ENCODE measurements at places on chromosomes 11 and 22.

GRCh38 chr11:28342716-28343115 is 234.5 kb downstream of the METTL15 start:
- no peak for DNase-seq

DNA sequence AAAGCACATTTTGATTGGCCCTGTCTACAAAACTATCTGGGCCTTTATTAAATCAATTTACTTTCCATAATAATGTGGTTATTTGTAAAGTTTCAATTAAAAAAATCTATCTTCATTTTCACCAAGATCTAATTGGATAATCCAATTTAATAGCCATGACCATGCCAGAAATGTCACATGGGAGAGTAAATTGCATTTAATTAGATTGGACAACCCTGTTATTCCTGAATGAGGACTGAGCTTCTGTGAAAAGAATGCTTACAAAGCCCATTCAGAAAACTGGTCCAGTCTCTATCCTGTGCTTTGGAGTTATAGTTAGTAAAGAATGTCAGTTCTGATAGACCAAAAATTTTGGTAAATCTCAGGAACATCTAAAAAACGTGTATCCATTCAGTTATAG is 541.9 kb upstream of the ANO5 start:
- no peak for DNase-seq

DNA sequence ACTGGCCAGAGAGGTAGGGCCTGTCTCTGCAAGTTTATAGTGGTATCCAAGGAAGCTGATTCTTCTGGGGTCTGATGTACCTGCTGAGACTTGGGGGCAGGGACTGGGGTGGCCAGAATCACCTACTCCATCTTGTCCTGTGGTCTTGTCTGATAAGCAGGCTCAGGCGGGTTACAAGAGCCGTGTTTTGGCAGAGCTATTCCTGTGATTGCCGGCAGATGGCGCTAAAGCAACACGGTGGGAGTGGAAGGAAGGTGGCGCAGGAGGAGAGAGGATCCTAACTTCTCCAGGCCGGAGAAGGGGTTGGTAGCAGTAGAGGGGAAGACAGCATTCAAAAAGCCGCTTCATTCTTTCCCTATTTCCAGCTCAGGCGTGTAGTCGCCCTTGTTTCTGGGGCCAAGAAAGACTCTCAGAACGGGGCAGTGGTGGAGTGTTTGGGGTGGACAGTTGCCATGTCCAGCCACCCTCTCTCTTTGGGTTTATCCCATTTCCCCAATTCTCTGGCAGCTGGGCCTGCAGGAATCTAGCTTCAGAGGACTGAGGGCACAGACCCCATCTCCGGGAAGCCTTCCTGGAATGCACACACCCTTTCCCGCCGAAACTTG is 15.1 kb downstream of the CHRM1 start:
- peak; percentile 71 for DNase-seq

DNA sequence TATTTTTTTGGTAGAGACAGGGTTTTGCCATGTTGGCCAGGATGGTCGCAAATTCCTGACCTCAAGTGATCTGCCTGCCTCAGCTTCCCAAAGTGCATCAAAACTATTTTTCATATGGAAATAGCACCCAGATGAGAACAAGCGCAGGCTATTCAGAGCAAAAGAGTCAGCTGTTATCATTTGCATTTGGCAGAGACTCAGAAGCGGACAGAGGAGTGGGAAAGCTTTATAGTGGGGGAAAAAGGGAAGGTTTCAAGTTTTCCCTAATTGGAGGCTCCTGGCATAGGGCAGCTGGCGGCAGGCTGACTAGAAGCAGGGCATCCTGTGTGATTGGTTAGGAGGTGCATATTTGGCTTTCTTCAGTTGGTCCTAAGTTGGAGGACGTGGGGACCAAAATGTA is 20.2 kb downstream of the ATG13 start:
- no peak for DNase-seq

DNA sequence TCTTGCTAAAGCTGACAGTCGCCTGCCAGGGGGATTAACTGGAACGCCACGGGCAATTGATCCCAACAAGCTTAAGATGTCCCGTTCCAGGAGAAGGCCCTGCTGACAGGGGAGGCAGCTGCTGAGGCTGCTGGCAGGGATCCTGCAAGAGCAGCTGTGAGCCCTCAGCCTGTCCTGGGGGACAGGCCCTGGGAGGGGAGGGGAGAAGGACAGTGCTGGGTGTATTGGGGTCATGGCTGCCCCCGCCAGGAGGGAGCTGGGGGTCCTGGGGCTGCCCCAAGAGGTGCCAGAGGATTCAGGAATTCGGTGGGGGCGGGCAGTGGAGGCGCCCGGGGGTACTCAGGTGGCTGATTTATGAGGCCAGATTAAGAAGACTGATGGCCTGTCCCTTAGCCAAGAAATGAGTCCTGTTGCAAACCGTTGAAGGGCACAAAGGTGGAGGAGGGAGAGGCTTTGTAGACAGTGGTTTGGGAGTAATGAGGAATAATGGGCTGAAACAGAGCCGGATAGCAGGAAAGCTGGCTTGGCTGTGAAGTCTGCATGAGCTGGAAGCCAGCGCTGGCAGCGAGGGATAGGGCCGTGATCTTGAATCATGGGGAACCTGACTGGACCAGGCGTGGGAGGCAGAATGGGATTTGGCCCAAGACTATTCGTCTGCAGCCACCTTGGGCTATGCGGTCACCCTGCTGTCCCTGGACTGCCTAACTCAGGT is 133.5 kb downstream of the CACNA1I start:
- no peak for DNase-seq

DNA sequence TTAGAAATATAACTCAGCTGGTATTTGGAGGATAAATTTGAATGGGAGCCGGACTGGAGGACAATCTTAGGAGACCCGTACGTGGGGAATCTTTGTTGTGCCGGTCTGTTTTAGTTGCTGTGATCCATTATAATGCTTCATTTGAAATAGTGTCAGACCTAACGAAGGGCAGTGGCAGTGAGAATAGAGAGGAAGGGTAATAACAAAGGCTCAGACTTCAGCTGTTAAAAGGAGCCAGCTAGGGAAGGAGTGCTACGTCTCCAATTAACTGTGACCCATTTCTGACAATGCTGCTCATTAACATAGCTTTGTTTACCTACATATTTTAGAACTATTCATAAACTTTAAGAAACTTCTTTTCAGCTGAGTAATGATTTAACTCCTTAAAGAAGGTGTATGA is 246.9 kb downstream of the OPCML start:
- no peak for DNase-seq

- no peak for DNase-seq
Observed at GRCh38 chr11:114057147-114057546, 2.4 kb upstream of the ZBTB16 start.

GRCh38 chr11:27309046-27309445 is 54.0 kb downstream of the CCDC34 start:
- DNase-seq: no peak

GRCh38 chr11:12430954-12431595 is 53.7 kb downstream of the PARVA start:
- DNase-seq: no peak

GRCh38 chr11:131982154-131982553 is 611.7 kb downstream of the NTM start:
- DNase-seq: no peak

DNA sequence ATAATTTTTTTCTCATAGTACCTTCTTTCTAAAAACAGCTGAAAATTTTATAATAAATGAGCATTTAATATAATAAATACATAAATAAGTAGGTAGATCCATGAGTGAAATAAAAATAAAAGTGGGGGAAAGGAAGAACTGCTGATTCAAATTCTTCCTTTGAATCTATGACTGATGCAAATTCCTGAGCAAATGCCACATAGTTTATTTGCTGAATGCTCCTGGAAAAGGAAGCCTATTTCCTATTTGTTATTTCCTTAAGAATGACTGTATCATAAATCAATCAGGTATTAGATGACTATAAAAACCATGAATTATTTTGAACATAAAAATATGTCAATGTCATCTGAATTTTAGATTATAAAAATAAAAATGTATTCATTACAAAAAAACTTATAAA is 16.6 kb downstream of the BTBD10 start:
- DNase-seq: no peak

- no peak for DNase-seq
Observed at GRCh38 chr11:123531325-123531724, 101.3 kb downstream of the GRAMD1B start.

GRCh38 chr11:115616971-115617370 is 112.8 kb upstream of the CADM1 start:
- no peak for DNase-seq

- no peak for DNase-seq
Observed at GRCh38 chr11:8956860-8957259, 7.4 kb downstream of the TMEM9B start.

GRCh38 chr11:44778195-44779100 is 51.7 kb downstream of the TSPAN18 start:
- DNase-seq: no peak

DNA sequence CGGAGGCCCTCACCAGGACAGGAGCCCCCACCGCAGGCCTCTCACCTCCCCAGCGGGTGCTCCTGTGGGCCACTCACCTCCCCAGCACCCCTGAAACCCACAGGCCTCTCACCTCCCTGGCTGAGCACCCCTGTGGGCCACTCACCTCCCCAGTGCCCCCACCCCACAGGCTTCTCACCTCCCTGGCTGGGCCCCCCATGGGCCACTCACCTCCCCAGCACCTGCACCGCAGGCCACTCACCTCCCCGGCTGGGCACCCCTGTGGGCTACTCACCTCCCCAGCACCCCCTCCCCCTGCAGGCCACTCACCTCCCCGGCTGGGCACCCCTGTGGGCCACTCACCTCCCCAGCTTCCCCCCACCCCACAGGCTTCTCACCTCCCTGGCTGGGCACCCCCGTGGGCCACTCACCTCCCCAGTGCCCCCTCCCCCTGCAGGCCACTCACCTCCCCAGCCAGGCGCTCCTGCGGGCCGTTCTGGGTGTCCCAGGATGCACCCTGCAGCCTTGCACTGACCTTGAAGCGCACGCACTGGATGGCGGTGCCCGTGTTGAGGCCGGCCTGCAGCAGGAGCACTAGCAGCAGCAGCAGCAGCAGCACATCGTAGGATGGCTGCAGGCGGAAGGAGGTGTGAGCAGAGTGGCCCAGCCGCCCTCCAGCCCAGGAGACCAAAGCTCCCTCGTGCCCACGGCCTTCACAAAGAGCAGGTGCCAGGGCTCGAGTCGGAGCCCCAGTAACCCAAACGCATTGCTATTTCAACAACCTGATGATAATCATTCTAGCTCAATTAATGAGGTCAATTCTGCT is 5.7 kb upstream of the TTLL8 start:
- DNase-seq: no peak

DNA sequence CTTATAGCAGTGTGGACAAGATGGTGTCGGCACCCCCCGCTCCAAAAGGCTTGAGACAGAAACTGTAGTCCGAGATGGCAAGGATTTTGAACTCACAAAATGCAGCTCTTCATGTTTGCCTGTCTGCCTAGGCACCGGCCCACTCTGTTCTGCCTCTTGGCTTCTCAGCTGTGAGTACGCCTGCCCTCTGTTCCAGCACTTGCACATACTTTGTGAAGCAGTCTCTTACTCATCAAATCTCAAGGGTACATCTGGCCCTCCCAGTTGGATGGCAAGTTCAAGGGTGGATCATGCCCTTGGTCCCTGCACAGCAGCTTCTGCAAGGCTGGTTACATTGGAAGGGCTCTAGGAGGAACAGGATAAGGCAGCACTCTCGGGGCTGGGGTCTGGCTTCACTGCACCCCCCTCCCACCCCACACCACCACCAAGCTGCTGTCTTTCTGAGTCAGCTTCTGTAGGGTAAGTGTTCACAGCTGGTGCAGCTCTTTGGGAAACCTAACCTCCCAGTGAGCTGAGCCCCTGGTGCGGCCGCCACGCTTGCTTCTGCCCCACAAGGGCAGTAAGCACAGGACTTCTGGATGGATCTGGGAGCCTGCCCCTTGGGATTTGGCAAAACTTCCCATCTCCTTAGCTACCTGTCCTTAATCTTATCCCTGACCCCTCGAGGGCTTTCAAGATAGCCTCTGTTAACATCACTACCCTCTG is 37.2 kb downstream of the FAM83F start:
- DNase-seq: no peak

- DNase-seq: no peak
Observed at GRCh38 chr11:33694346-33695050, 6.1 kb downstream of the C11orf91 start.

- no peak for DNase-seq
Observed at GRCh38 chr11:59833602-59834001, 11.7 kb downstream of the CBLIF start.

- no peak for DNase-seq
Observed at GRCh38 chr11:95156133-95156721, 66.6 kb downstream of the ENDOD1 start.

DNA sequence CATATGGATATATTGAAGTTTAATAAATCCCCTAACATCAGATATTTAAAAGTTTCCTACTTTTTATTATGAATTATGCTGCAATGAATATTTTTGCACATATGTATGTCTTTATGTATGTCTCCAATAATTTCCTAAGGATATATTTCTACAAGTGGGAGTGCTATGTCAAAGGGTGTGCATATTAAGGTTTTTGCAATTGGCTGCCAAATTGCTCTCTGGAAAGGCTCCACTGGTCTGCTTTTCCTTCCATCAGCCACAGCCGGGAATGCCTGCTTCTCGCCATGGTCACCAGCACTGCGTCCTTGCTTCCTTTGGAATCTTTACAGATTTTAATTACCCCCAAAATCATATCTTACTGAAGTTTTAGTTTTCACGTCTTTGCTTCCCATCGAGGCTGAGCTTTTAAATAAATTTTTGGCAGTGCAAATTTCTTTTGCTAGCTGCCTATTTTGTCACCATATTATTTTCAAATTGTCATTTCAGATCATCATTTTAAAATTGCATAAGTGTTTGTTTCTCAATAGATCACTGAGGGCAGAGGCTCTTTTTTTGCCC is 221.7 kb downstream of the SNX19 start:
- DNase-seq: no peak

DNA sequence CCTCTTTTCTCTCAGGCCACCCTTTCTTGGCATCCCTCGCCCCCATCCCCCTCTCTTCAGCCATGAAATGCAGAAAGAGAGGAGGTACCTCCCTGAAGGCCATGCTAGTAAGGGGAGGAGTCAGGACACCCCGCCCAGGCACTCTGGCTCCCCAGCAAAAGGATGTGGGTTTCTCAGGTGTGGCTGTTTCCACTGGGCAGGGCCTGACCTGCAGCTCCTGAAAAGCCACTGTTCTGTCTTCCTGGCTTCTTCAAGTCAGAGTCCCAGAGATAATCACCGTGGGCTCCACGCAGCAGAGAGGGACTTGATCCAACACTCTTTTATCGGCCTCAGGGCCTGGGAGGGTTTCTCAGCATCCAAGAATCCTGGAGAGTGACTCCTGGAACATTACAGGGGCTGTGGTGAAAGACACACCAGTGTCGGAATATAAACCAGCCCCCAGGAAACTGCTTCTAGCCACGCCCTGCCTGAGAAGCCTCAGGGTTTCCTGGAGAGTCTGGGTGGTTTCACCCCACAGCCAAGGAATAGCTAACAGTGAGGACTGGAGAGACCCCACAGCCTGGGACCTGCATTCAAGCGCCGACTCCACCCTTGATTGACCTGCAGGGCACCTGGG is 45.7 kb upstream of the TSPAN18 start:
- DNase-seq: peak; percentile 16

GRCh38 chr11:130699561-130699960 is 216.7 kb downstream of the SNX19 start:
- DNase-seq: no peak

Data from activated CD4-positive, alpha-beta T cell treated with anti-CD3 and anti-CD28 coated beads for 1 hour (primary cell).